ENCODE measurements at places on chromosomes 4 and X.
A peak's percentile ranks its signal among the peaks of the same experiment; 100 is the strongest.

DNA sequence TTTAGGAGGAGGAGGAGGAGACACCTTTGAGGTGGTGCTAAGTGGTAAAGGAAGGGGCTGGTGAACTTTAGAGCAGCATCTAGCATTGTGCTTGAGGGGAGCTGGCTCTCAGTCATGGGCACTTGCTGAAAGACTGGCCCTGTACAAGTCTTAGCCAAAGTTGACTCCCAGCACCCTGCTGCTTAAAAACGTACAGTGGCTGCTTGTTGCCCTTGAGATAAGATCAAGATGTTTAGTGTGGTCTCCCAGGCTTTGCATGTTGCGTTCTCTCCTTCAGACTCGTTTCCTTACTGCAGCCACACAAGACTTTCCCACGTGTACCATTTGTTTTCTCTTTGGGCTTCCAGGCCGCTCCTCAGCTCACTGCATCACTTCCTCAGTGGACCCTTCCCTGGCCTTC, 1.8 kb downstream of the MED28 start:
- DNase-seq, result no peak
- H3K36me3 ChIP-seq, result peaks cover 29% of the 10 kb centered on the region
- no peaks in the 10 kb centered on the region for H3K27me3 ChIP-seq
- peaks cover 42% of the 10 kb centered on the region for H3K4me1 ChIP-seq
- no peak overlapping the region for H3K27ac ChIP-seq

DNA sequence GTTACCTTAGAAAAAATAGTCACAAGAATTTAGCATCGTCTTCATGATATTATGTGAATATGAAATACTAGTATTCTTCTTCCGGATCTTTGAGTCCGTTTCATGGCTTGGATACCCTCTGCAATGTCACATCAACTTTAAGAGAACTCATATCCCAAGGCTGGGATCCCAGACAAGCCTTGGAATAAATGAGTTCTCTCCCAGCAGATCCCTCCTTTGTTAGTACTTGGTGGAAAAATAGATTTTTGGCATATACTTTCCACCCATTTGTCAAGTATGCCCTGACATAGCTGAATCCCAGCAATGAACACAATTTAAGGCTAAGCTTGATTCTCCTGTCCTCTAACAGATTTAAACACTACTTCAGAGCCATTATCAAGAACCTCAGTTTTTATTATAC, 144.5 kb downstream of the PPARGC1A start:
- H3K4me3 ChIP-seq, result no peak overlapping the region
- H3K27me3 ChIP-seq, result no peaks in the 10 kb centered on the region
- H3K36me3 ChIP-seq, result no peaks in the 10 kb centered on the region
- DNase-seq, result no peak
- no peaks in the 10 kb centered on the region for H3K4me1 ChIP-seq

DNA sequence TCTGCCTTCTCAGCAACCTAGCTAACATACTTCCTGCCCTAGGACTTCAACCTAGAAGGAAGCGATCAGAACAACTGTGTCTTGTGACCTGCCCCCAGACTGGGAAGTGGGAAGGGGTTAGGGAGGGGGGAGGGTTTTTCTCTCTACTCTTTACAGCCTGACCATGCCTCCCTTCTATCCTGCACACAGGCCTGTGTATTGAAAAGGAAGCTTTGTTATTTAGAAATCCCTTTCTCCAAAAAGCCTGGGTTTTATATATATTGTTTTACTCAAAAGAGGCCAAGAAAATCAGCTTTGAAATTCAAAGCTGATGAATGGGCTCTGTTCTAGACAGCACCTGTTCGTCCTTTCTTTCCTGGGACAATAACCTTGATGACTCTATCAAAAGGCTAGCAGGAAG, 35.2 kb upstream of the SMS start:
- DNase-seq, result no peak
- H3K4me1 ChIP-seq, result no peaks in the 10 kb centered on the region
- no peaks in the 10 kb centered on the region for H3K36me3 ChIP-seq

- no peak for DNase-seq
- no peaks in the 10 kb centered on the region for H3K36me3 ChIP-seq
- H3K4me3 ChIP-seq, result no peak overlapping the region
- no peak overlapping the region for H3K27ac ChIP-seq
- H3K4me1 ChIP-seq, result no peaks in the 10 kb centered on the region
Measured at GRCh38 chr4:81060587-81061343, 30.3 kb downstream of the BMP3 start.

DNA sequence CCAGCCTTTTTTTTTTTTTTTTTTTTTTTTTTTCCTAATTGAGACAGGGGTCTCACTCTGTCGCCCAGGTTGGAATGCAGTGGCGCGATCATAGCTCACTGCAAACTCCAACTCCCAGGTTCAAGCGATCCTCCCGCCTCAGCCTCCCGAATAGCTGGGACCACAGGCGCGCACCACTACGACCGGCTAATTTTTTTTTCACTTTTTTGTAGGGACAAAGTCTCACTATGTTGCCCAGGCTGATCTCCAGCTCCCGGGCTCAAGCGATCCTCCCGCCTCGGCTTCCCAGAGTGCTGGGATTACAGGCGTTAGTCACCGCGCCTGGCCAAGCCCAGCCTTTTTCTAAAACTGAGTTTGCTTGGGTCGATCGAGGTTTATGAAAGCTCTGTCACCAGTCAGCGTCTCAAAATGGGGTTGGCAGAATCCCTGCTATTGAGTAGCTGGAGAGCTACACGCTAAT, 1.3 kb upstream of the OTUD5 start:
- peak overlapping the region; percentile 74 for H3K4me3 ChIP-seq
- no peaks in the 10 kb centered on the region for H3K27me3 ChIP-seq
- H3K4me1 ChIP-seq, result peaks cover 36% of the 10 kb centered on the region
- DNase-seq, result no peak
- H3K36me3 ChIP-seq, result no peaks in the 10 kb centered on the region

DNA sequence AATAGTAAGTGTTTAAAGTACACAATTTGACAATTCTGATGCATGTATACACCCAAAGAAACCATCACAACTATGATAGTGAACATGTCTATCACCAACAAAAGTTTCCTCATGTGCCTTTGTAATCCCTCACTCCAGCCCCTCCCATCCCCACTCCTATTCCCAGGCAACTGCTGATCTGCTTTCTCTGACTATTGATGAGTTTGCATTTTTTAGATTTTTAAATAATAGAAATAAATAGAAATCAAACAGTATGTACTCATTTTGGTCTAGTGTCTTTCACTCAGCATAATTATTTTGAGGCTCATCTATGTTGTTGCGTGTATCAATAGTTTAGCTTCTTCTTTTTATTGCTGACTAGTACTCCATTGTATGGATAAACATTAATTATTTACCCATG, 5.3 kb upstream of the RPS4X start:
- H3K27me3 ChIP-seq, result no peaks in the 10 kb centered on the region
- DNase-seq, result no peak
- no peak overlapping the region for H3K27ac ChIP-seq
- no peaks in the 10 kb centered on the region for H3K36me3 ChIP-seq
- H3K4me1 ChIP-seq, result no peaks in the 10 kb centered on the region

DNA sequence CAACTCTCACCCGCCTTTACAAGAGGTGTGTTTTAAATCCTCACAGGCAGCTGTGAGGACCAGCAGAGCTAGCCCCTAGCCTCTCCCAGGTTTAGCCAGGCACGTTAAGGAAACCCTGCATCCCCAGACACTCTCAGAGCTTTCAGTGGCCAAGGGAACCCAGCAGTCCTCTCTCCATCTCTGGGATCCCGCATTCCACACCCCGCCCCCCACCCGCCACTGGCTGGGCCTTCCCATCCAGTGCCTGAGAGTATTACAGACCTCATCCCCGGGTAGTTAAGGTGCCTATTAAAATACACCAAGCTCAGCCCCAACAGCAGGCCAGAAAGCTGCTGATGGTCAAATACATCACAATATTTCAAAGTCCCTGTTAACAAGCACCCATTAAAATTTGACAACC, 256.2 kb downstream of the BCOR start:
- H3K4me1 ChIP-seq, result no peaks in the 10 kb centered on the region
- H3K27ac ChIP-seq, result no peak overlapping the region
- no peaks in the 10 kb centered on the region for H3K36me3 ChIP-seq
- no peak for DNase-seq
- no peaks in the 10 kb centered on the region for H3K27me3 ChIP-seq

DNA sequence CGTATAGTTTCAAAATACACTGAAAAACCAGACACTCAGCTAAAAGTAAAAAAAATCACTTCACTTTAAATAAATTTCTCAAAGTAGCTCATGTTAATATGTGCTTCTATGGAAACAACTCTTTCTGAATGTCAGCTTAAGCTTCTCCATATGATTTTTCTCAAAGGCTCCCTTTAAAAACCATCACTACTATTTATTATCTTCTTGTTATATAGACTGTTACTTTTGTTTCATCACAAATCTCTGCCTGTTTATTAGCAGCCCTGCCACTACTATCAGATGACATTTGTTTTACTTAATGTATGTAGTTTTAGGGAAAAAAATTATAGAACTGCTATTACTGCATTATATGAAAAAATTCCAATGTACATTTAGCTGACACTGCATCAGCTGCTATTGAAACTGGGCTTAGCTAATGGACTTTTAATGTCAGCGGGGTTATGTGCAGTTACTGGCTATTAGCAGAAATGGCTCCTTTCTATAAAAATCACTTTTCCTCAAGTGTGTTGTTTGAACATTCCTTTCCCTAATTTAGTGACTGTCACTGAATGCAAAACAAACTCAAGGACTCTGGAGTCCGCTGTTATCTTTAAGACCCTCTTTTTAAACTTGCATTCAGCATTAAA, 10.8 kb downstream of the UNC5C start:
- H3K27me3 ChIP-seq, result no peaks in the 10 kb centered on the region
- no peak for DNase-seq
- no peaks in the 10 kb centered on the region for H3K36me3 ChIP-seq
- H3K27ac ChIP-seq, result no peak overlapping the region
- no peak overlapping the region for H3K4me3 ChIP-seq
- no peaks in the 10 kb centered on the region for H3K4me1 ChIP-seq
